ENCODE measurements at places on chromosomes 4 and X.

DNA sequence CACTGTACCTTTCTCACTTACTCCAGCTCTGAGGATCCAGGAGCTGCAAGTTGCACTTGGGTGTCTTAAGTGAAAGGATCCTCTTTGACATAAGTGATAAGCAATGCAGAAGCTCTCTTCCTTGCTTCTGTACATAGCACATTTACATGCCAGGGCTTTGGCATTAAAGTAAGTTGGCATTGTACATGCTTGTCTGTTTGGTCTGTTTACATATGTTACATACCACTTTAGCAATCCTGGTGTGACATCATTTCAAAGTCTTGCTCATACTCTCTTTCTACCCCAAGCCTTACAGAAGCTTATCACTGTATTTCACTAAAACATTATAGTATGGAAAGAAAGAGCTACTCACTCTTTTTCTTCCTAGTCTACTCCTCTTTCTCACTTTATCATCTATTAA is 2548.3 kb downstream of the ARAP2 start:
- no peak for DNase-seq

DNA sequence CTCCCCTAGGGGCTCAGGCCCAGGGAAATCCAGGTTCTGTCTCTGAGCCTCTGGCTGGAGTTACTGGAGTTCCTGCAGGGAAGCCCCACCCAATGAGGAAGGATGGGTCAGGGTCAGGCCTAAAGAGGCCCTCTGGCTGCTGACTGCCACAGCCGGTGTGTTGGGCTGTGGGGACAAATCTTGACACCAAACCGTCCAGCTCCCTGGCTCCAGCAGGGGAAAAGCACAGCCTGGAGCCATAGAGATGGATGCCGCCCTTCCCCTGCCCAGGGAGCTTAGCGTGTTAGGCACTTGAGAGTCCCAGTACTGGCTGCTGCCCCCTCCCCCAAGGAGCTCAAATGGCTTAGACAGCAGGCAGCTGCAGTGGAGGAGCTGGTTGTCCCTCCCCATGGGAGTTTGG is 321.3 kb upstream of the LCORL start:
- no peak for DNase-seq

- no peak for DNase-seq
These were observed 53.6 kb upstream of the SHOX start for GRCh38 chrX:576904-577560.

DNA sequence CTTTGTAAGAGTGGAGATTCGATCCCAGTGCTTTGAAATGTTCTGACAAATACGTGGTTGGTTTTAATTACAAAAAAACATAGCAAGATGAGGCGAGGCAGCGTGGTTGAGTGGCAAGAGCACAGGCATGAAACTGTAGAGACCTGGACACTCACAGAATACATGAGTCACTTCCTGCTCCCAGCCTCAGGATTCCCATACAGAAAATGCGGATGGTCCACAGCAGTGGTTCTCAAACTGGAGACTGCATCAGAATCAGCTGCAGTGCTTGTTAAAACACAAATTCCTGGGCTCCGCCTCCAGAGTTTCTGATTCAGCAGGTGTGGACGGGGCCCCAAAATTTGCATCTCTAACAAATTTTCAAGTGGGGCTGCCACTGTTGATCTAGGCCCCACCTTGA is 10.1 kb downstream of the OTOP1 start:
- no peak for DNase-seq

DNA sequence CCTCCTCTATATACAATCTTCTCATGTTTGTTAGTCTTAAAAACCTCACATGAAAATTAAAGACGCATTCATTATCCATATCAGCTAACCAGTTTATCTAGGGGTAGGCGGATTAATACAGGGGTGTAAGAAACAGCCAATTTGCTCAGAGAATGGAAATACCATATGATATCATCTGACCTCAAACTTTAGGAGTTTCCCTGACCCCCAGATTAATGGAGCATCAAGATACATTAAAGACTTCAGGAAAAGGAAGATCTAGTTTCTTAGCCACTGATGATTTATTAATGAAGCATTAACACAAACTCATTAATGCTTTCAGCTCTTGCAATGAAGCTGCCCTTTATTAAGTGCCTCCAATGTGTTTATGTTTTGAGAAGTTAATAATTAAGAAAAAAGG is 67.5 kb downstream of the CAMK2D start:
- DNase-seq, result no peak

- no peak for DNase-seq
These were observed 1.9 kb downstream of the SEC24D start for GRCh38 chr4:118834070-118834469.

DNA sequence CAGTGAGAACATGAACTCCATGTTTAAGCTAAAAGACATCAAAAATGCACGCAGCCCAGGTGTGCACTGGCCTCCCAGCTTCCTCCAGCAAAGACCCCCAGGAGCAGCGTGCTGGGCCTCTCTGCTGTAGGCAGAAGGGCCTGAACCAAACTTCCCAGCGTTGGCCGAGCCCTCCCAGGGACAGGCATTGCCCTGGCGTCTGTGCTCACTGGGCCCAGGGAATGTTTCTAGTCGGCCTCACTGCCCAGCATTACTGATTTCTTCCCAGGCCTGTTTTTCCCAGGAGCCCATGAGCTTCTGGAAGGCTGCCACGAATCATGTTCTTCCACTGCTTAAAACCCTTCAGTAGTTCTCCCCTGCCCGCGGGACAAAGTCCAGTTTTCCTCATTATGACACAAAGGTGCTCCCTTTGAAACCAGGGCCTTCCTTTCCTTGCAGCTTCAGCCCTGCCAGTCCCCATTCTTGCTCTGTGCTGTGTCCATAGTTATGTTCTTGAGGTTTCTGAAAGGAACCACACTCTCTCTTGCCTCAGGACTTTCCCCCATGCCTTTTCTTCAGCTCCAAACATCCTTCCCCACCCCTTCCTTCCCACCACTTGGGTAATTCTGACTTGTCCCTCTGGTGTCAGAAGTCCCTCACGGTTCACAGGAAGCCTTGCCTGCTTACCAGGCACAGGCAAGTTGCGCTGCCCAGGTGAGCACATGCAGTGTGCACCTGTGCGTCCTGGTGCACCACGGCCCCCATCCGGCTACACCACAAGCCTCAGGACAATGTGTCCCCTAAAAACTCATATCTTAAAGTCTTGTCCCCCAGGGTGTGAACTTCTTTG is 93.4 kb upstream of the ENPP6 start:
- DNase-seq, result no peak

- DNase-seq, result no peak
These were observed 301.1 kb downstream of the FRMPD4 start for GRCh38 chrX:12439416-12439815.

DNA sequence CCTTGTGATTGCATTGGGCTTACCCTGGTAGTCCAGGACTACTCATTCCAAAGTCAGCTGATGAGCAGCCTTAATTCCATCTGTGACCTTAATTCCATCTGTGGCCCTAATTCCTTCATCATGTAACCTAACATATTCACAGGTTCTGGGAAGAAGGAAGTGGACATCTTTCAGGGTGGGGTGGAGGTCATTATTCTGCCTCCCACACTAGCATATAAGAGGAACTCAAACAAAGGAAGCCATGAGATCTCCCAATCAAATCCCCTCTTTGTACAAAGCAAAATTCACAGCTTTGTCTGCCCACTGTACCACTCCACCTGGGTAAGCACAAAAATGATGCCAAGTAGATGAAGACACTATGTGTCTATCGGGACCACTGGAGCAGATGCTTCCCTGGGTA is 87.3 kb downstream of the SLC2A9 start:
- DNase-seq, result no peak

DNA sequence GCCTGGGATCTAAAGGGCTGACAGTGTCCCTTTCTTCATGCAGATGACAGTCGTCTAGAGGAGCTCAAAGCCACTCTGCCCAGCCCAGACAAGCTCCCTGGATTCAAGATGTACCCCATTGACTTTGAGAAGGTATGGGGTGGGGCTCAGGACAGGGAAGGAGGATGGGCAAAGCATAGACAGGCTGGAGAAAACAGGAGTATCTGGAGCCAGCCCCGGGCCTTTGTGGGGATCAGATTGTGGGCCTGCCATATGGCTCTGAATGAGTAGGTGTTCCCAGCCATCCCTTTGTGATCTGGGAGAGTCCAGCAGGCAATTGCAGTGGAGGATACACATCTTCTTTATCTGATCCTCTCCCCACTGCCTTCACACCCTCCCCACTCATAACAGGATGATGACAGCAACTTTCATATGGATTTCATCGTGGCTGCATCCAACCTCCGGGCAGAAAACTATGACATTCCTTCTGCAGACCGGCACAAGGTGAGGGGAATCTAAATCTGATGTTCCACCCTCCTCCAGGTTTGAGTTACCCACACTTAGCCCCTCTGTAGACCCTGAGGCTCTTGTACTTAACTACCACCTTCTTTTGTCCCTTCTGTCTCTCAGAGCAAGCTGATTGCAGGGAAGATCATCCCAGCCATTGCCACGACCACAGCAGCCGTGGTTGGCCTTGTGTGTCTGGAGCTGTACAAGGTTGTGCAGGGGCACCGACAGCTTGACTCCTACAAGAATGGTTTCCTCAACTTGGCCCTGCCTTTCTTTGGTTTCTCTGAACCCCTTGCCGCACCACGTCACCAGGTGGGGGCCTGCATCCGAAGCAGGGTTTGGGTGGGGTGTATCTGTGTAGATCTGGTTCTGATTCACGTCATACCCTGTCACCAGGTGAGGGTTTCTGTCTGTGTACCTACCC is 5.8 kb upstream of the CDK16 start:
- DNase-seq, result no peak

DNA sequence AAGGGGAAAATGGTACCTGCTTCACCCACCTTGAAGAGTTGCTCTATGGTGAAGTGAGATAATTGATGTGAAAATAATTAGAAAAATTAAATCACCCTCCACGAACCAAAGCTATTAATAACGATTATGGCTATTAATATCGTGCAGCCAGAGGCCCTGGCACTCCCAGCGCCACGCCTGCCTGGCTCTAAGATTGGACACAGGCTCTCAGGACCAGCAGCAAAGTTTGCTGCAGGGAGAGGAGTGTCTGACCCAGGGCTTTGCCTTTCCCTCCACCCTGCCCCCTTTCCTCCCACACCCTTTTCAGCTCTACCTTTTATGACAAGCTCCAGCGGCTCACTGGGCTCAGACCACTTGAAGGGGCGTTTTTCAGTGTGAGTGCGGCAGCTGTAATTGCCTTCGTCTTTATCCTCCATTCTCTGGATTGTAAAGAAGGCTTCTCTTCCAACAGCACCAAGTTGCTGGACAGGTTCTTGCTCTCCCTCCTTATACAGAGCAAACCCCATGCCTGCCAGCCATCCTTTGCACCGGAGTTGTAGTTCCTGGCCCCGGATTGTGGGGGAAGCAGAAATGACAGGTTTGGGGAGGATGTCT is 11.5 kb downstream of the IGSF1 start:
- no peak for DNase-seq

- no peak for DNase-seq
These were observed 215.6 kb upstream of the GYPA start for GRCh38 chr4:144355811-144356757.

GRCh38 chr4:121072224-121073003 is at the start of gene NDNF:
TSS of gene NDNF (minus strand) at chr4:121072535. CDS start at chr4:121045837, 26,698 bp downstream.
- DNase-seq, result peak; percentile 17

- no peak for DNase-seq
These were observed 4.3 kb downstream of the IL15 start for GRCh38 chr4:141640696-141641095.

GRCh38 chr4:120314969-120315368 is 248.3 kb upstream of the MAD2L1 start:
- DNase-seq, result no peak

DNA sequence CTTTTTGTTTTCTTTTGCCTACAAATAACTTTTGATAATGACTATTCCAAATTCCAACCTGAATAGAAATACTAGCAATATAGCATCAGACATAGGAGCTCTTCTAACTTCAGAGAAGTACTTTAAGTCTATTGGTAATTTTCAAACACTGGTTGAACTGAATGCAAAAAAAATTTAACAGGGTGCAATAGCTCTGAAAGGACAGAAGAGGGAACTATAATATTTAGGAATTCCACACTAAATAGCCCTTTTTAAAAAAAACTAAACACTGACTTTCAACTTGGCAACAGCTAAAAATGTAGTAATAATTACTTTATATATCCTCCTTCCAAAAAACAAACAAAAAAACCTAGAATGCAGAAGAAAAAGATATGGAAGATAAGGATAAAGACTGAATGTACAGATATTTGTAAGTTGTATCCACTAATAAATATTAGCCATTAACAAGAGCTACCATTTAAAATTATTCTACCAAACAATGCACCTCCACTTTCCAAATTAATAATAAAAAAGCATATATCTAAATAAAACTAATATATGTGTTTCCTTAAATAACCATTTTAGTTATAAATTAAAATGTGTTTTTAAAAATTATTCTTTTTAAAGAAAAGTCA is 81.4 kb downstream of the FBXW7 start:
- DNase-seq, result no peak

DNA sequence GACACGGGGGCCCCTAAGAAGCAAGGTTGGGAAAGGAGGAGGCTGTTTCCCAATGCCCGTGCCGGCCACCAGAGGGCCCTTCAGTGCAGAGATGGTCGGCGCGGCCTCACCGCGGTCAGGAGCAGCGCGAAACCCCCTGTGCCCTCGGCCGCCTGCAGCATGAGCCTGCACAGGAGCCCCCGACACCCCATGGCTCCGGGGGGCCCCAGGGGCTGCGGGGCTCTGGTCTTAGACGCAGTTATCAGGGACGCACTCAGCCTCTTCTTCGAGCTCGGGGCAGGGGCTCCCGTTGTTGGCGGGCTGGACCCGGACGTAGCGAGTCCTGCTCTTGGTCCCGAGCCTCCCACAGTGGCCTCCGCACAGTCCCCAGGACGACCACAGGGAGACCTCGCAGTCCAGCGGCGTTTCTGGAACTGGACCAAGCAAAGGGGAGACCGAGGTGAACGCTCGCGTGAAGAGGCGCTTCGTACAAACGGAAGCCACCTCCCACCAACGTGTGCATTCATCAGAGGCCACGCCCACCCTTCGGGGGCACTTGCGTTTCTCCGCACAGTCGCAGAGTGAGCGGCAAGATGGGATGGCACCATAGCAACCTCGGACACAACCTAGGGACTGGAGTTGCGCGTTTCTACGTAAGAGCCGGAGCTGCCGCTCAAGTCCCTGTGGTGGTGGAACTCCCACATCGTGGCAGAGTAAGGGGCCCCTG is 5.0 kb downstream of the SPON2 start:
- peak; percentile 77 for DNase-seq

DNA sequence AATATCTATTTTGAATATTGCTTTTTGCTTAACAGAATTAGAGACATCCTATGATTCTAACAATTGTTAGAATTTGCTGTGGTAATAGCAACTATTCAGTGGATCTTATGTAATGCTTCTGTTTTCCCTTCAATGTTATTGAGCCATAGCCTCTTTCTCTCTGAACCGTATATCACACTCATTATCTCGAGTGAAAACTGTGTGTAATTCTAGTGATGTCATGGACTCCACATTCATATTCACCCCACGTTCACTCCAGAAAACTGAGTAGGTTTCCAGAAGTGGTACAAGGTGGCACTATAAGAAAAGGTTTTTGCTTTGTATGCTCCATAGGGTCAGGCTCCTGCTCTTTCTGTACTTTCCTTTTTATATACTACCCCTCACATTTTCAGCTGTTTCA is 534.3 kb upstream of the PABPC4L start:
- no peak for DNase-seq

DNA sequence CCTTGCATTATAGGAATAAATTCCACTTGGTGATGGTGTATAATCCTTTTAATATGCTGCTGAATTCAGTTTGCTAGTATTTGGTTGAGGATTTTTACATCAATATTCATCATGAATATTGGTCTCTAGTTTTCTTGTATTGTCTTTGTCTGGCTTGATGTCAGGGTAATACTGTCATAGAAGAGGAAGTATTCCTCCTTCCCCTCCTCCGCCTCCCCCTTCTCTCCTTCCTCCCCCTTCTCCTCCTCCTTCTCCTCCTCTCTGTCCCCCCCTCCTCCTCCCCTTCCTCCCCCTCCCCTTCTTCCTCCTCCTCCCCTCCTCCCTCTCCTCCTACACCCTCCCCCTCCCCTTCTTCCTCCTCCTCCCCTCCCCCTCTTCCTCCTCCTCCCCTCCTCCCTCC is 65.8 kb downstream of the RGS12 start:
- DNase-seq, result no peak

Data from stimulated activated CD8-positive, alpha-beta memory T cell treated with anti-CD3 and anti-CD28 coated beads, Interleukin-12 subunit alpha, Interleukin-12 subunit beta, amount 100 ng/mL, for 4 hours (primary cell).